ENCODE measurements at places on chromosomes 2 and 18.

DNA sequence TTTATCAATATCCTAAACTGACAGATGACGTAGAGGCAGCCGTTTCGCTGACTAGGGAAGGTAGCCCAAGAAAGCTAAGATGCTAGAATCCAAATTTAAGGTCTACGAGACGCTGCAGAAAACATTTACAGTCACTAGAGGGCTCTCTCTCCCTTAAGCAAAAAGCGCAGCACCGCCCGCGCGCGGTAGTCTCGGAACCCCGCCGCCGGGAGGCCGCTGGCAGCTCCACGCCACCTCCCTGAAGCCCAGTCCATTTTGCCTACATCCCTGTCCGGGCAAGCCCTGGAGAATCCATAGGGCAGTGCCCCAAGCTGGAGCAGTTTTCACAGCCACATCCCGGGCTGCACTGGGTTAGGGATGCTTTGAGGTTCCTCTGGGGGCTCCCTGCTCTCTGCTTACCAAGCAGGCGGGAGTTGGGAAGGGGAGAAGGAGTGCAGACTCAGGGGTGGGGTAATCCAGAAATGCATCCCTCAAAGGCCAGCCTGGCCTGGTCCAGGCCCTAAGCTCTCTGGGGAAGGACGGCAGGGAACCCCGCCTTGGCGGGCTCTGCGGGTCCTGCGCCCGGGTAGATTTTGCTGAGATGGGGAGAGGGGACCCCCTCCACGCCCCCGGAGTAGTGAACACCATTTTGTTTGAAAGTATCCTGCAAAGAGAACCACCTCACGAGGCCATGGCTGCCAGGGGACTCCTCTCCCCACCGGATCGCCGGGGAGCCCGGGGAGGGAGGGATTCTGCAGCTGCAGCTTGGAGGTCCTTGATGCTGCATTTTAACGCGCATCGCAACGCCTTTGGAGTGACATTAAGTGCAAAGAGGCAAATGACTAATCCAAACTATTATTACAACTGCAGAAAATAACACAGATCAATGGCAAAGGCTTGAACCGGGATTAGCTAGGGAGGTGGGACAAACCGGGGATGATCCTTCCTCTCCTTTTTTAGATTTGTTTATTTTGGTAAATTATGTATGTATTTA, 1.3 kb upstream of the DPYSL5 start:
- DNase-seq, result peak; percentile 53

GRCh38 chr2:17610521-17610920, 70.0 kb downstream of the VSNL1 start:
- DNase-seq, result no peak

GRCh38 chr2:239485622-239486021, 84.8 kb upstream of the HDAC4 start:
- DNase-seq, result no peak

GRCh38 chr2:36798724-36799123, 102.2 kb downstream of the VIT start:
- peak; percentile 22 for DNase-seq

DNA sequence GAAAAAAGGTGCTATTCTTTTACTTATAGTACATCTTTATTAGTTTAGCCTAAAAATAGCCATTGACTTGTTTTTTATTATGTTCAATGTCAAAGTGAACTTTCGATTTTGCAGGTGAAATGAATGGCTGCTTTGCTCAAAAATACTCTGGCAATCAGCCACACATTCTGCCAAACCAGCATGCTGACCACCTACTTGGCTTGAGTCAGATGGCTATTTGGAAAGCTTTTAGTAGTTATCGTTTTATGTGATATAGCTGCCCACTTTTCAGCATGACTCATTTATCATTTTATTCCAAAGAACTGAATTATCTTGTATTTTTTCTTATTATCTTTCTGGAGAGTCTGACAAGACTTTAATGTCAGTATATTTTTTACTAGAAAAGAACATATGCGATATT, 1615.8 kb upstream of the TMEFF2 start:
- DNase-seq, result no peak

DNA sequence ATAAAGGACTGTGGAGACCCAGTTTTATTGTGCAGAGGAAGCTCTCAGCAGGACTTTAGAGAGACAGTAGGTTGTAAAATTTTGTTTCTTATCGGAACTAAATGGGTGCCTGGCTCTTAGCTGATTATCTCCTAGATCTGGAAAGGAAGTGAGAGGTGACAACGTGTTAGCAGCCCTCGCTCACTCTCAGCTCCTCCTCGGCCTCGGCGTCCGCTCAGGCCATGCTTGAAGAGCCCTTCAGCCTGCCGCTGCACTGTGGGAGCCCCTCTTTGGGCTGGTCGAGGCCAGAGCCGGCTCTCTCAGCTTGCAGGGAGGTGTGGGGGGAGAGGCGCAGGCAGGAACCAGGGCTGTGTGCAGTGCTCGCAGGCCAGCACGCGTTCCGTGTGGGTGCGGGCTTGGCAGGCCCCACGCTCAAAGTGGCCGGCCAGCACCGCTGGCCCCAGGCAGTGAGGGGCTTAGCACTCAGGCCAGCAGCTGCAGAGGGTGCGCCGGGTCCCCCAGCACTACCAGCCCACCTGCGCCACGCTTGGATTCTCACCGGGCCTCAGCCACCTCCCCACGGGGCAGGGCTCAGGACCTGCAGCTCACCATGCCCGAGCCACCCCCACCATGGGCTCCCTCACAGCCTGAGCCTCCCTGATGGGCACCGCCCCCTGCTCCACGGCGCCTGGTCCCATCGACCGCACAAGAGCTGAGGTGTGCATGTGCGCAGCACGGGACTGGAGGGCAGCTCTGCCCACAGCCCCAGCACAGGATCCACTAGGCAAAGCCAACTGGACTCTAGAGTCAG, 4.6 kb upstream of the MFF start:
- no peak for DNase-seq

DNA sequence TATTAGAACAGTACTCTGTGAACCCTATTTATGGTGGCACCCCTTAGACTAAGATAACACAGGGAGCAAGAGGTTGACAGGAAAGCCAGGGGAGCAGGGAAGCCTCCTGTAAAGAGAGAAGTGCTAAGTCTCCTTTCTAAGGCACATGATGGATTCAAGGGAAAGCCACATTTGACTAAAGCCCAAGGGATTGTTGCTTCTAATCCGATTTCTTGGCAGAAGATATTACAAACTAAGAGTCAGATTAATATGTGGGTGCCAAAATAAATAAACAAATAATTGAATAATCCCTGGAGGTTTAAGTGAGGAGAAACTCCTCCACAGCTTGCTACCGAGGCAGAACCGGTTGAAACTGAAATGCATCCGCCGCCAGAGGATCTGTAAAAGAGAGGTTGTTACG, 333.2 kb downstream of the SOX11 start:
- no peak for DNase-seq

- no peak for DNase-seq
Observed at GRCh38 chr2:96109361-96109680, 7.0 kb downstream of the ADRA2B start.

GRCh38 chr2:104434966-104435365, 418.9 kb upstream of the POU3F3 start:
- DNase-seq, result no peak

- no peak for DNase-seq
Observed at GRCh38 chr18:46134920-46135675, 30.9 kb downstream of the HAUS1 start.

GRCh38 chr2:37091873-37092272, 7.6 kb downstream of the GPATCH11 start:
- no peak for DNase-seq

GRCh38 chr18:26649193-26649543, 100.8 kb upstream of the KCTD1 start:
- DNase-seq, result no peak

- no peak for DNase-seq
Observed at GRCh38 chr2:223578846-223579245, 23.3 kb downstream of the SCG2 start.

- no peak for DNase-seq
Observed at GRCh38 chr2:134283661-134284060, 29.8 kb downstream of the MGAT5 start.

- no peak for DNase-seq
Observed at GRCh38 chr2:222361787-222362186, 62.6 kb upstream of the SGPP2 start.

DNA sequence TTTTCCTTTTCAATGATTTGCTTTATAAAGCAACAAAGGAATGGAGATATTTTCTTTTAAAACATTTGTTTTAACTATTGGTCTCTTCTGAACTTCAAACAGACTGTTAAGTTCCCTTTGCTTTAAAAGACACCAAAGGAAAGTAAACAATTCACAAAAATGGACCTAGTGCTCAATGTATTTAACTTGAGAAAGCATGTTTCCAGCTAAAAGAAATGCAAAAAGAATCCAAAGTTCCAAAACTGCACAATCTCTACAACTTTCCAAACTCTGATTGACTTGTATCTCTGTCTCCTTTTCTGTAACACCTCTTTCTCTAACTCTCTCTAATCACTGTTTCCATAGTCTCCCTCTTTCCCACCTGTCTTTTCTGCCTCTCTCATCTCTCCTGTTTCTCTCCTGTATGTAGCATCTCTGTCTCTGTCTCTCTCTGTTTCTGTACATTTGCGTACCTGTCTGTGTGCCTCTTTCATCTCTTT, 295.7 kb upstream of the SESTD1 start:
- DNase-seq, result no peak

- peak; percentile 68 for DNase-seq
Observed at GRCh38 chr18:48992791-48993555, 42.2 kb upstream of the SMAD7 start.

DNA sequence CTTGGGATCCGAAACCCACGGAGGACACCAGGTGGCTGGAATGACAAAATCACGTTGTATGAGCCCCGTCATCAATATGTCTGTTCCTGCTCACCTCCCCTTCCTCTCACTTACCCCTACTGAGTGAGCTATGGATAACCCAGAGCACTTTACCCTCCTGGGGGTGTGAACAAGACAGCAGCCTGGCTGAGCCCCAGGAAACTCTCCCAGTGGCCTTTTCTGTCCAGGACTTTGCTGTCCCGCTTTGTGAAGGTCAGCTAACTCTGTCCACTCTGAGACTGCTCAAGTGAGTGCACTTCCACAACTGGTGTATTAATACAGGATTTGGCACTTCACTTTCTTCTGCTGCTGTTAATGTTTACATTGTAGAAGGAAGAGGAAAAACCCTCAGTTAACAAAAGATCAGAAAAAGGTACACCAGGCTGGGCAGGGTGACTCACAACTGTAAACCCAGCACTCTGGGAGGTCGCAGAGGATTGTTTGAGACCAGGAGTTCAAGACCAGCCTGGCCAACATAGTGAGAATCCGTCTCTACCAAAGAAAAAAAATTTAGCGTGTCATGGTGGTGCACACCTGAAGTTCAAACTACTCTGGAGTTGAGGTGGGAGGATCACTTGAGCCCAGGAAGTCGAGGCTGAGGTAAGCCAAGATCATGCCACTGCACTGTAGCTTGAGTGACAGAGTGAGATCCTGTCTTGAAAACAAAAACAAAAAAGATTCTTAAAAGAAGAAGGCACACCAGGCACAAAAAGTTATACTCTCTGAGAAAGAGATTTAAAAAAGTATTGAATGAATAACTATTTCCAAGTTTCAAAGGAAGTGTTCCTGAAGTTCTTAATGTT, 90.3 kb downstream of the CLHC1 start:
- DNase-seq, result no peak
